A549 treated with CpdA at 1 μM for 4 hours (cell line): ENCODE measurements at places on chromosomes 5 and 9. TPM values are rescaled to one million over a fixed set of nuclear protein-coding genes. Genes with fewer than 3 reads are reported as not detected.

NMUR2 gene
- total RNA-seq, result 0.03 to 0.06 TPM (median 0.06 TPM) in 3 of 5 replicates, not detected in the others

KIF2A gene
- 29.1 to 50.7 TPM (median 37.0 TPM) in 5 replicates for total RNA-seq

ZNF483 gene
- total RNA-seq, result 0.53 to 0.85 TPM (median 0.69 TPM) in 5 replicates

TTLL11 gene
- total RNA-seq, result 3.2 to 4.6 TPM (median 4.0 TPM) in 5 replicates

PCDHB16 gene
- total RNA-seq, result 0.05 to 0.10 TPM (median 0.08 TPM) in 4 of 5 replicates, not detected in the other

GABBR2 gene
- total RNA-seq, result 0.09 to 1.7 TPM (median 0.50 TPM) in 5 replicates

PPIC gene
- 16.2 to 18.8 TPM (median 16.6 TPM) in 5 replicates for total RNA-seq

FRMD3 gene
- 1.5 to 2.7 TPM (median 1.9 TPM) in 5 replicates for total RNA-seq

OR1Q1 gene
- total RNA-seq, result 0.06 TPM in 1 of 5 replicates, not detected in the others

CER1 gene
- not detected in 5 replicates for total RNA-seq

MRPS27 gene
- total RNA-seq, result 56.1 to 61.5 TPM (median 58.5 TPM) in 5 replicates

TSLP gene
- not detected in 5 replicates for total RNA-seq

ANGPTL2 gene
- total RNA-seq, result not detected in 5 replicates

ACTBL2 gene
- total RNA-seq, result 0.05 TPM in 1 of 5 replicates, not detected in the others

PCDHA1 gene
- 0.12 to 0.23 TPM (median 0.21 TPM) in 5 replicates for total RNA-seq

BSPRY gene
- 0.06 to 0.12 TPM (median 0.07 TPM) in 3 of 5 replicates, not detected in the others for total RNA-seq

CAVIN4 gene
- 0.39 to 0.91 TPM (median 0.50 TPM) in 5 replicates for total RNA-seq

MYMK gene
- not detected in 5 replicates for total RNA-seq

C6 gene
- total RNA-seq, result not detected in 5 replicates

PHF24 gene
- total RNA-seq, result 0.06 to 0.26 TPM (median 0.16 TPM) in 5 replicates

ARSB gene
- total RNA-seq, result 8.2 to 9.9 TPM (median 9.1 TPM) in 5 replicates

SPACA9 gene
- total RNA-seq, result 2.9 to 5.4 TPM (median 4.6 TPM) in 5 replicates

INSL4 gene
- total RNA-seq, result 15.5 to 17.9 TPM (median 16.0 TPM) in 5 replicates

TLX3 gene
- not detected in 5 replicates for total RNA-seq

CSF1R gene
- total RNA-seq, result 0.07 to 0.23 TPM (median 0.15 TPM) in 4 of 5 replicates, not detected in the other

HTR4 gene
- not detected in 5 replicates for total RNA-seq

FASTKD3 gene
- 12.6 to 15.7 TPM (median 14.0 TPM) in 5 replicates for total RNA-seq

IGFBPL1 gene
- total RNA-seq, result 2.3 to 3.6 TPM (median 3.1 TPM) in 5 replicates

THBS4 gene
- total RNA-seq, result 0.06 to 0.14 TPM in 2 of 5 replicates, not detected in the others

TOPORS gene
- total RNA-seq, result 11.9 to 18.9 TPM (median 14.3 TPM) in 5 replicates

OTULINL gene
- 4.8 to 7.4 TPM (median 4.9 TPM) in 5 replicates for total RNA-seq

IFNA5 gene
- not detected in 5 replicates for total RNA-seq

ADAMTSL2 gene
- not detected in 5 replicates for total RNA-seq

IL31RA gene
- 1.3 to 2.0 TPM (median 1.9 TPM) in 5 replicates for total RNA-seq

NRARP gene
- total RNA-seq, result 2.7 to 7.1 TPM (median 5.4 TPM) in 5 replicates

IFNA6 gene
- total RNA-seq, result not detected in 5 replicates
